Kidney (tissue), 22 donors: ENCODE measurements at places on chromosomes 16 and 17. TPM values are rescaled to one million over a fixed set of nuclear protein-coding genes. Genes with fewer than 3 reads are reported as not detected.

PIMREG gene
- not detected for polyA plus RNA-seq

EPN3 gene
- polyA plus RNA-seq, result 28.7 TPM

CEP295NL gene
- not detected for polyA plus RNA-seq

SULT1A2 gene
- polyA plus RNA-seq, result 13.3 TPM

- H3K27ac ChIP-seq, result no peak overlapping the region
- H3K4me3 ChIP-seq, result no peak overlapping the region
- H3K4me1 ChIP-seq, result no peaks in the 10 kb centered on the region
- no peaks in the 10 kb centered on the region for H3K27me3 ChIP-seq
- no peak for DNase-seq
These were observed 267.4 kb downstream of the HS3ST3A1 start for GRCh38 chr17:13334374-13334773.

DNA sequence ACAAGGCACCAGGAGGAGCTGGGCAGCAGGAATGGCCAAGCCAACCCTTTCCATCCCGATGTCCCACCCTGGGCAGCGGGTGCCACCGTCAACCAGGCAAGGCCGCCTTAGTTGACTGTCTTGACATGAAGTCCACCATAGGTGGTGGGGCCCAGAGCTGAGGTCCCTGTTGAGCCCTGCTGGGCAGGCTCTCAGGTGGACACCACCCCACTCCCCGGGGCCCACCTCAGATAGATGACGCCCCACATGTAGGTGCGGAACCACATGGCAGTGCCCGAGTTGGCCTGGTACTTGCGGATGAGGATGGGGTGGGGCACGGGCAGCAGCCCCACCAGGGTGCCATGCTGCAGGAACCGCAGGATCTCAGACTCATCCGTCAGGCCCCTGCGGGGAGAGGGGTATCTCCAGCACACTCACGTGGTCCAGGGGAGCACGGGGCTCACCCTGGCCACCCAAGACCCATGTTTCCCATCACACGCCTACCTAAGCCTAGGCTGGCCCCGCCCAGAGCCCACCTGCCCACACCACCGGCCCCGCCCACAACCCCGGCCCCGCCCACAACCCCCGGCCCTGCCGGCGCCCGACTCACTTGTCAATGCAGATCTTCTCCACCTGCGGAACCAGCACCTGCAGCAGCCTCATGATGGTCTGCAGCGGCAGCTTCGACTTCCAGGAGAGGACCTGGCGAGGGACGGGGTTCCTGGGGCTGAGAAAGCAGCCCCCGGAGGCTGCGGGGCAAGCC lies 16.2 kb downstream of the OTOP3 start:
- no peaks in the 10 kb centered on the region for H3K4me1 ChIP-seq
- no peak overlapping the region for H3K27ac ChIP-seq
- no peaks in the 10 kb centered on the region for H3K36me3 ChIP-seq
- no peaks in the 10 kb centered on the region for H3K27me3 ChIP-seq

DNA sequence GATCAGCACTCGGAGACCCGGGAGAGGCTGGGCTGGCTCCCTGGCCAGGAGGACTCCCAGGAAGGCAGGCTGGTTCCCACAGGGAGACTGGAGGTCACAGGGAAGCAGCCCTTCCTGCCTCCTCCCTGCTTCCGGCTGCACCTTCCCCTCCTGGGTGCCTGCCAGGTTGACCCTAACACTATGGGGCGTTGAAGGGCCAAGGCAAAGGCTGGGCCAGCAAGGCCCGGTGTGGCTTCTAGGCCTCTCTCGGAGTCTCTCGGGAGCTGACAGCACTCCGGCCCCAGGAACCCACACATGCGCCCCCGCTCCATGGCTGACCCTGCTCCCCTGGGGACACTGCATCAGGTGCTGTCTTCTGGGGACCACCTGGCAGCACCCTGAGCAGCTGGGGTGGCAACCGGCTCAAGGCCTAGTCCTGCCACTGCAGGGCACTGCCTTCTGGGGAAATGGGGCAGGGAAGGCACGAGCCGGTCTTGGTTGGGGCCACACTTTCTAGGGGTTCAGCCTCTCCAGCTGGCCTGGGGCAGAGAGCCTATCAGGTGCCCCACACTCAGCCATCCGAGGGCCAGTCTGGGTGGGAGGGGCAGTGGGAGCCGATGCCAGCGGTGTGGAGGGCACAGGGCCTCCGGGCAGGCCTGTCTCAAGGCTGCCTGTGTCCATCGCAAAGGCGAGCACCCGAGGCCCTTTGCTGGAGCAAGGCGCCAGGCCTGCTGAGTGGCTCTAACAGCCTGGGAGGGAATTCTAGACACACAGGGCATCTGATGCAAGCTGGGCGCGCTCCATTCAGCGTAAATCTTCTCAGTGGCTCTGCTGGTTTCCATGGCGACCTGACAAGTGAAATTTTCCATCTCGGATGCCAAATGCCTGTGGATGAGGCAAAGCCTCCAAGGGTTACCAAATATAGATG lies 5.6 kb upstream of the MTSS2 start:
- no peaks in the 10 kb centered on the region for H3K36me3 ChIP-seq
- no peak overlapping the region for H3K4me3 ChIP-seq
- H3K4me1 ChIP-seq, result no peaks in the 10 kb centered on the region
- no peaks in the 10 kb centered on the region for H3K27me3 ChIP-seq
- H3K27ac ChIP-seq, result peak overlapping the region; percentile 78

- no peaks in the 10 kb centered on the region for H3K36me3 ChIP-seq
- H3K27me3 ChIP-seq, result no peaks in the 10 kb centered on the region
- no peak for DNase-seq
- no peak overlapping the region for H3K27ac ChIP-seq
- no peaks in the 10 kb centered on the region for H3K4me1 ChIP-seq
These were observed 11.8 kb downstream of the TEFM start for GRCh38 chr17:30894236-30894635.

DNA sequence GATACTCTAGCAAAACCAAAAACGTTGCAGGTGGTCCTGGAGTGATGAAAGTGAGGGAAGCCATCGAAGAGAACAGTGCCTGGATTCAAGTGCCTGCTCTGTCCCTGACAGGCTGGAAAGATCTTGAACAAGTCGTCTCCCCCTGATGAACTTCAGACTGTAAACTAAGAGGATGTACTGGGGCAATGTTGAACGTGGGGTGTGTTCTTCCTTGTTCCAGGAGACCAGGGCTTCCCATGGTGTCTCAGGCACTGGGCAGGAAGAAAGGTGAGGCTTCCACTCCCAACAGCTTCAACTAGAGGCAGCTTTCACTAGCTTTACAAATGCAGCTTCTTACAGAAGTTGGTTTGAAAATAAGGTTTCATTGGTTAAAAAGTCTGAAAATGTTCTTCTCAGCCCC lies 21.4 kb upstream of the NF1 start:
- no peak overlapping the region for H3K27ac ChIP-seq
- no peaks in the 10 kb centered on the region for H3K4me1 ChIP-seq
- no peaks in the 10 kb centered on the region for H3K36me3 ChIP-seq
- H3K27me3 ChIP-seq, result no peaks in the 10 kb centered on the region
- DNase-seq, result no peak

- peaks cover 4% of the 10 kb centered on the region for H3K4me1 ChIP-seq
- no peak overlapping the region for H3K27ac ChIP-seq
- no peaks in the 10 kb centered on the region for H3K36me3 ChIP-seq
- peak; percentile 49 for DNase-seq
These were observed 186.3 kb upstream of the NLRP1 start for GRCh38 chr17:5770441-5771270.

DNA sequence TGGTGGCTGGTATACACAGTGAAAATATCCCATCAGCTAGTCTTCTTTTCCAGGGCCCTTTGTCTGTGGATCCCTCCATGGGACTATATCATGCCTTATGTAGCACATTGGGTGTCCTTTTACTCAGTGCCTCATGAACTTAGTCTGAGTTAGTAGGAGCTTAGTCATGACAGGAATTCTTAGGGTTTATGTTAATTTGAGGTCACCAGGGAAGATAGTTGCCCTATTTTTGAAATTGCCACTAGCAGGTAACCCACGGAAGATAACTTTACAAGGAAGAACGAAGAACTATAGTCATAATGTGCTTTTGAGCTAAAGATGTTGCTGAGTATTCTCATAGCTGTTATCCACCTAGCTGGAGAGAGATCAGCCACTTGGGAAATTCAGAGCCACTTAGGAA lies 14.8 kb upstream of the PLK1 start:
- peaks cover 93% of the 10 kb centered on the region for H3K36me3 ChIP-seq
- H3K27ac ChIP-seq, result no peak overlapping the region
- H3K4me3 ChIP-seq, result no peak overlapping the region
- no peaks in the 10 kb centered on the region for H3K4me1 ChIP-seq
- no peak for DNase-seq
- H3K27me3 ChIP-seq, result no peaks in the 10 kb centered on the region

- H3K27ac ChIP-seq, result no peak overlapping the region
- H3K36me3 ChIP-seq, result peaks cover 16% of the 10 kb centered on the region
- no peak overlapping the region for H3K4me3 ChIP-seq
- no peak for DNase-seq
- no peaks in the 10 kb centered on the region for H3K4me1 ChIP-seq
These were observed 8.6 kb downstream of the PDP2 start for GRCh38 chr16:66888647-66889615.

DNA sequence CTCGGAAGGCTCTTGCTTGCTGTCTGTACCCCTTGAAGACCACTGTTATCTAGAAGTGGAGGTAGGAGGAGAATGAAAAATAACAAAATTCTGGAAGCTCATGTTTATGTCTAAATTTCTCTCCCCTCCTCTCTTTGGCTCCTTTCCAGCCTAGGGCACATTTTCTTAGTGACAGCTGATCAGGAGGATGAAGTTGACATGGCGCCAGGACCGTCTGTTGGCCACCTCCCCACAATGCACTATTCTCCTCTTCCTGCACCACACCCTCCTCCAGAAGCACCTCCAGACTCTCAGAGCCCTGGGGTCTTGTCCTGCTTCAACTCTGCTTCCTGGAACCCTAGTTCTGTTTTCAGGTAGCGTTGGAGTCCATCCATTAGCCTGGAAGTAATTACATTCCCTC lies 25.5 kb upstream of the SSTR2 start:
- H3K27ac ChIP-seq, result no peak overlapping the region
- no peaks in the 10 kb centered on the region for H3K4me1 ChIP-seq
- H3K27me3 ChIP-seq, result no peaks in the 10 kb centered on the region
- DNase-seq, result no peak

DNA sequence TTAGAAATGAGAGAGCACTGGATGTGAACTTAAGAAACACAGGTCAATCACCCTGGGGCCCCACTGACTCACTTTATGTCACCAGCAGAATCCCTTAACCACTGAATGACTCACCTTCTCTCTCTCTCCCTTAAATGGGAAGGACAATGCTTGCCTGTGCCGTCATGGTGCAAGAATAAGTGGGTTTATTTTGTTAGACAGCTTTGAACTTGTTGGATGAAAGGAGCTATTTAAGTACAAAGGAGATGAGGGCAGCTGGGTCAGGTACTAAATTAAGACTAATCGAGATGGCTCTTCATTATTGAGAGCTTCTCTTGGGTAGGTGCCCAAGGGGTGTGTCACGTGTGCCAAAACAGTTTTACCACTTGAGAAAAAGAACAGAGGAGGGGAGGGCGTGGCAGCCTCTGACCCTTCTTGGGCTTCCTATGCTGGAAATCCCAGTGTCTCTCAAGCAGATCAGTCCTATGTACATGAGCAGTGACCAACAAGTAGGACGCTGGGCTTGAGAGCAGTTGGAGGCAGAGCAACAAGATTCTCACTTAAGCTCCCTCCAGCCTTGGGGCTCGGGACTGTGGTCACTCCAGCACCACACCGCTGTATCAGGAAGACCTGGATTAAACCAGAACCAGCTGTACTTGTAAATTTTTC lies 6.7 kb upstream of the KRT31 start:
- H3K27ac ChIP-seq, result no peak overlapping the region
- no peaks in the 10 kb centered on the region for H3K27me3 ChIP-seq
- no peaks in the 10 kb centered on the region for H3K36me3 ChIP-seq
- no peak overlapping the region for H3K4me3 ChIP-seq
- H3K4me1 ChIP-seq, result peaks cover 3% of the 10 kb centered on the region
- no peak for DNase-seq

DNA sequence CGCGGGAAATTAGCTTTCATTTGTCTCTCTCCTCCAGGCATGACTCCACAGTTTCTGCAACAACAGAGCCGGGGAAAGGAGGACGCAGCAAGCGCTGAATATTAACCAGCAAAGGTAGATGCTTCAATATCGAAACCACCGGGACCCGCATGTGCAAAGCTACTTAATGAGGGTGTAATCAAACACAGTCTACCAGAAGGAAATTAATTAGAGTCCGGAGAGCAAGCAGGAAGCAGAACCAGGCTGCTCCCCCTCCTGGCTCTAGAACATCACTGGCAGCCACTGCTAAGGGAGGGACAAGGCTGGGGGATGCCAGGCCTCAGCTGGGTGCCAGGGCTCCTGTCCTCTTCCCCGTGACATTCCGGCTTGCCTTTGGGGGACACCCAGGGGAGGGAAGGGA lies 21.7 kb downstream of the LRRC75A start:
- H3K4me3 ChIP-seq, result no peak overlapping the region
- no peaks in the 10 kb centered on the region for H3K36me3 ChIP-seq
- H3K27me3 ChIP-seq, result no peaks in the 10 kb centered on the region
- no peak for DNase-seq

DNA sequence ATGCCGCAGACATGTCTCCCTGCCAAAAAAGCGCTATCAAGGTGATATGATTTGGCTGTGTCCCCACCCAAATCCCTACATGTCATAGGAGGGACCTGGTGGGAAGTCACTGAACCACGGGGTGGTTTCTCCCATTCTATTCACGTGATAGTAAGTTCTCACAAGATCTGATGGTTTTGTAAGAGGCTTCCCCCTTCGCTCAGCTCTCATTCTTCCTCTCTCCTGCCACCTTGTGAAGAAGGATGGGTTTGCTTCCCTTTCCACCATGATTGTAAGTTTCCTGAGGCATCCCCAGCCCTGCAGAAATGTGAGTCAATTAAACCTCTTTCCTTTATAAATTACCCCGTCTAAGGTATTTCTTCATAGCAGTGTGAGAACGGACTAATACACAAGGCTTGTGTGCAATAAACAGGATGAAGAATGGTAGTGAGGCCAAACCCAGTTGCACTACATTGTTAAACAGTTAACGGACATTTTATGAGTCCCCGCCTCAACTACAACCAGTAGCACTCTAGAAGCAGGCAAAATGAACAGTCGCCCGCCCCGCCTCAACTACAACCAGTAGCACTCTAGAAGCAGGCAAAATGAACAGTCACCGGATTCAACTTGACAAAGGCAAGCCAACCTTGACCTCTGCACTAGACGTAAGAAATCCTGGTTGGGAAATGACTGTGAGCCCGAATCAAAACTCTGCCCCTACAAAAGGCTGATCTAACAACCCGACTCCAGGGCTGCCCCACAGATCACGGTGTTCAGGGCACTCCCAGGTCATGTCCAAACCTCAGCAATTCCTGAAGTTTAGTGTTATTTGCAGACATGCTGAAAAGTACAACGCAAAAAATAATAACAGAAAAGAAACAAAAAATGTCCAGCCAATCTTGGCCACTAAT lies 26.3 kb downstream of the VPS53 start:
- H3K27ac ChIP-seq, result no peak overlapping the region
- DNase-seq, result no peak
- H3K4me1 ChIP-seq, result no peaks in the 10 kb centered on the region
- no peak overlapping the region for H3K4me3 ChIP-seq
